CD4-positive, alpha-beta T cell treated with Interferon gamma for 1 hour (primary cell): ENCODE measurements at places on chromosomes 5 and 9.

DNA sequence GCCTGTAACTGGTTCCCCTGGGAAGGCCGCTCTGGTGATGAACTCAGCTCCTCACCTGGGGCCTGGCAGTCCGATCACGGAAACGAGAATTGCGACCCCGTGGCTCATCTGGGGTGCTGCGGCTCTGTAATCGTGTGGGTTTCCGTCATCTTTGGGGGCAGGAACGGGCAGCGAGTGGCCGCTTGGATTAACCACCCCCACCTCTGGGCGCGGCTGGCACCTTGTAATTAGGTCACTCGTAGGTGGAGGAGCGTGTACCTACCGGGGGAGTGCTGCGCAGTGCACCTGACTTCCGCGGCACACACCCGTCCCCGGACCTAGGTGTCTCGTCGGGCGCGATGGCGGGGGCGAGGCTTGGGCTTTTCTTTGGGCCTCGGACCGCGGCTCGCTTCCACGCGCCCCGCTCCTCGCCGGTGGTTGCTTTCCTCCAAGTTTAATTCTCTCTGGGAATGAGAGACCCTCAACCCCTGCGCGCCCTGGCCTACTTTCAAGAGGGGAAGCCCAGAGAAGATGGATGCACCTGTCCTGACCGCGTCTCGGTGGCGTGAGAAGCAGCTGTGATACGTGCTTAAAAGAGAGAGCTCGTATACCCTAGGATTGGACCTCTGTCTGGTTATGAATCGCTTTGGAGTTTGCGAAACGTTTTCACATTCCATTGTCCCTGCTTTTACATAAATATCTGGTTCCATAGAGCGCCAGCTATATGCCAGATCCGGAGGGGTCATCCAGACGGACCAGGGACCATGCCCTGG is 744 bp upstream of the PPP2CA start:
- no peak for DNase-seq

DNA sequence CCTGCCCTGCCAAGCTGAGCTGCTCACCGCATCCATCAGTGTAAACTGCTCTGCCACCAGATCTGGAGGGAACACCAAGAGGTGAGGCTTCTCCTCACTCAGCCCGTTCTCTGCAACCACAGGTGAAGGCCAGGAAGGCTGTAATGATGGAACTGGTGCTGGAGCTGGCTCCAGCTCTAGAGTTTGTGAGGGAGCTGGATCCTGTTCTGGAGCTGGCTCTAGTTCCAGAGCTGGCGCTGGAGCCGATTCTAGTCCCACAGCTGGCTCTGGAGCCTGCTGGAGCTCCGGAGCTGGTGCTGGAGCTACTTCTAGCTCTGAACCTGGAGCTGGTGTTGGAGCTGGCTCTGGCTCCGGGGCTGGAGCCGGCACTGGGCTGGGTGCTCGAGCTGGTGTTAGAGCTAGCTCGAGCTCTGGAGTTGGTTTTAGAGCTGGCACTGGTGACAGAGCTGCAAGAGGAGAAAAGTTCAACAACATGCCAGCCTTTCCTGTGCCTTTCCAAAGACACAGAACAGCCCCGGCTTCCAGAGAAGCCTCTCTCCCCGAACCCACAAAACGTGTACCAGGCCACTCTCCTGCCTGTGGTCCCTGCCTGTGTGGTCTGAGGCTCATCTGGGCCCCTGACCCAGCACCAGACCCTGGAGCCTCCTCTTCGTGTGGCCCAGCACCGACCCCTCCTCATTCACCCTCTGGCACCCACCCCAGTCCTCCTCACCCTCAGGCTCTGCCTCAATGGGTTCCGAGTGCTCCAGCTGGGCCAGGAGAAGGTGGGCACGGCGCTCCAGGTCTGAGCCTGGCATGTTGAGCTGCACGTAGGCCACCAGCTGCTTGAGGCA is 12.9 kb downstream of the RALGDS start:
- DNase-seq = no peak

DNA sequence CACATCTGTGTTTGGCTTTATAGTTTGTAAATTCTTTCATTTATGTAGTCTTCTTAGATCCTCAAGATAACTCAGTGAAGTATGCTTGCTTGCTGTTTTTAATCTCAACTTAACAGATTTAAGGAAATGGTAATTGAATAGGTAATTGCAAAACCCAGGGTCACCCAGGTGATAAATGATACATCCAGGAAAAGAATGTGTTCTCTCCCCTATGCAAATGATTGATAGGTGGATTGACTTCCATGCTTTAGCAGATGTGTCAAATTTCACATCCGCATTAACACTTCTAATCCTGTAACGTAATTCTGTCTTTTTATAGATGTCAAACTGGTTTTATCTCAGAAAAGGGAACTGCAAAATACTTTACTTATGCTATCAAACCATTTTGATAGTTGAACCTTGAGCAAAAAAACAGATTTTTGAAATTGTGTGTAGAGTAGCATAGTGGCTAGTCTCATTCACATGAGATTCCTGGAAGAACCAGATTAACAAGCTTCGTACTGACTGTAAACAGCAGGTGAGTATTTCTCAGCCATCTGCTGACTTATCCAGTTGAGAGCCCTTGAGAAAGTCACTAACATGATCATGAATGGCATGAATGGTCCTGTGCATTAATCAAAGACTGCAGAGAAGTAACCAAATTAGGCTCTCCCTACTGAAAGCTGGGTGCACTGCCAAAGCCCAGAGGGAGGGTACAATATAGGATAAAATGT is 86.7 kb upstream of the PAM start:
- no peak for DNase-seq

DNA sequence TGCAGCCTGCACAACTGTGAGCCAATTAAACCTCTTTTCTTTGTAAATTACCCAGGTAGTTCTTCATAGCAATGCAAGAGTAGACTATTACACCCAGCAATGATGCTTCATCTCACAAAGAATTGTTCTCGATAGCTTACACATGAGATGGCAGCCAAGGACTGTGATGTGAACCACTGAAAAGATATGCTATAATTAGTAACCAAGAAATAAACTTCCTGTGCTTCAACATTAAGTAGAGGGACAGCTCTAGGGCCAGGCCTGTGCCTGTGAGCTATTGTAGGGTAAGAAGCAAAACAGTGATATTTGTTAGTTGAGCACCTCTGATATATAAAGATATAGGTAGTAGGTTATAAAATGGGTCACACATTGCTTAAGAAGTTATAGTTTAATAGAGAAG is 41.8 kb upstream of the DPYSL3 start:
- DNase-seq = no peak

DNA sequence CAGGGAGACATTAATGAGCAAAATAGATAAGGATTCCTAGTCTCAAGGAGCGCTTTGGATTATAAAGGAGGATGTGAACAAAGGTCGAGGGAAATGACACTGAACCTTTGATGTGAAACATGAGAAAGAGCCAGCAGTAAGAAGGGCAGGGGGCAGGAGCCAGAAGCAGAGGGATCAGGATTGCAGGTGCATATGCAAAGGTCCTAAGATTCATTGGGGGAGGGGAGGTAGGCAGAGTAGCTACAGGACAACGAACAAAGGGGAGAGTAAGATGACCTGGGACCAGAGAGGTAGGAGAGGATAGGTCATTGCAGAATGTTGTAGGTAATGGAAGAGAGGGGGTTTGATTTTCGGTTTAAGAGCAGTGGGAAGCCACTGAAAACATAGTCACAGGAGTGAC is 129.2 kb upstream of the TRPM3 start:
- DNase-seq = no peak

DNA sequence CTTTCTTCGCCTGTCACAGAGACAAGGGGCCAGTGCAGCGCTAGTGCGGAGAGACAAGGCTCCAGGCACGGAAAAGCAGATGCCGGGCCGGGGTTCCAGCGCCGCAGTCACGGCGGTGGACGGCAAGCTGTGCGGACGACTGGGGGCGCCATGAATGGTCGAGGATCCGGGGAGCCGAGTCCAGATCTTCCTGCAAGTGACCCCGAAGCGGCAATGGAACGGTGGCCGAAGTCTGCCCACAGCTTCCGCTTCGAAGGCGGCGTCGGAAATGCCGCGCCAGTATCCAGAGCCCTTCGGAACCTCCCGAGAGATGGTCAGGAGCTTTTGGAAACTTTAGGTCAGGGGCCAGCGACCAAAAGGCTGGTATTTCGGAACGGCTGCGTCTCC is 601 bp upstream of the FAF2 start:
- peak; percentile 2 for DNase-seq

GRCh38 chr9:121201045-121201737 is 478 bp downstream of the RAB14 start:
- peak; percentile 32 for DNase-seq

- DNase-seq = no peak
Observed at GRCh38 chr5:74919487-74919886, 53.3 kb upstream of the FAM169A start.

DNA sequence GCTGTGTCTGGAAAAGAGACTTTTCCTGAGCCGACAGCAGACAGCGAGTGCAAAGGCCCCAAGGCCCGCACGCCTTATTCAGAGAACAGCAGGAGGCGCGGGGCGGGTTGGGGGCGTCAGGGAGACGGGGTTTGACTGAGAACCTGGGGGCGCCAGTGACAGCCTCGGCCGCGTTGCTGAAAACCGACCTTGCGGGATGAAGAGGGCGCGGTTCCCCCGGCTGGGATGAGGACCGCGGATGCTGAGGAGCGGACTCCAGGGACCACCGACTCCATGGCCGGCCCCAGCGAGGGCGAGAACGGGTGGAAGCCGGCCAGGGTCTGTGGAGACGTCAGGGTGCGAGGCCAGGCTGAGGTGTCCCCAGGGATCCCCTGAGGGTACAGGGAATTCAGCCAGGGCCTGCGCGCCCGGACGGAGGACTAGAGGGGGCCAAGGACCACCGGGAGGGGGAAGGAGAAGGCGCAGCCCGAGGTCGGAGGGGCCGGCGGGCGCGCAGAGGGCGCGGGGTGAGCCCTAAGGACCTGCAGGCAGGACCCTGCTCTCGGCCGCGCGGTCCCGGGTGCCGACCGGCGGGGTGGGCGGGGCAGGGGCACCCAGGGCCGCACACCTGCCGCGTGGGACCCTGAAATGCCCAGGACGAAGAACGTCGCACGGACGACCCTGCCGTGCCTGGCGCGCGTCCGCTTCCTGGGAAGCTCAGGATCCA is 837 bp upstream of the AHRR start:
- DNase-seq = no peak

GRCh38 chr9:3495855-3496254 is 29.9 kb downstream of the RFX3 start:
- no peak for DNase-seq

GRCh38 chr5:133523961-133524586 is 88.3 kb downstream of the FSTL4 start:
- DNase-seq = no peak

DNA sequence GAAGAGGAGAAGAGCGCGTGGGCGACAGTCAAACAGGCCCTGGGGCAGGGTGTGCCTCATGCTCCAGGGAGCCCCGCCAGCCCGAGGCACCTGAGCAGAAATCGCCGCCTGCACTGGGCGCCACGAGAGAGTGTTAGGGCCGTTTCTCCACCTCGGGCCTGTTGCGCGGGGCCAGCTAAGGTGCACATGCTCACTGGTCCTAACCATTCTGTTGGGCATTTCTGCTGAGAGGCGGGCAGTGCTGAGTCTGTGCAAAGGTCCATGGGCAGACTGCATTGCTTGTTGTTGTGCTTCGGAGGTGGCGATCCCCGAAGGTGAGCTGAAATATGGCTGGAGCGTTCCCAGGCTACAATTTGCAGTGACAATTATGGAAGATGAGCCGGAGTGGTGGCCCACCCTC is 367.8 kb upstream of the SPATA31A5 start:
- DNase-seq = no peak

- no peak for DNase-seq
Observed at GRCh38 chr5:67257500-67257899, 60.9 kb upstream of the CD180 start.

DNA sequence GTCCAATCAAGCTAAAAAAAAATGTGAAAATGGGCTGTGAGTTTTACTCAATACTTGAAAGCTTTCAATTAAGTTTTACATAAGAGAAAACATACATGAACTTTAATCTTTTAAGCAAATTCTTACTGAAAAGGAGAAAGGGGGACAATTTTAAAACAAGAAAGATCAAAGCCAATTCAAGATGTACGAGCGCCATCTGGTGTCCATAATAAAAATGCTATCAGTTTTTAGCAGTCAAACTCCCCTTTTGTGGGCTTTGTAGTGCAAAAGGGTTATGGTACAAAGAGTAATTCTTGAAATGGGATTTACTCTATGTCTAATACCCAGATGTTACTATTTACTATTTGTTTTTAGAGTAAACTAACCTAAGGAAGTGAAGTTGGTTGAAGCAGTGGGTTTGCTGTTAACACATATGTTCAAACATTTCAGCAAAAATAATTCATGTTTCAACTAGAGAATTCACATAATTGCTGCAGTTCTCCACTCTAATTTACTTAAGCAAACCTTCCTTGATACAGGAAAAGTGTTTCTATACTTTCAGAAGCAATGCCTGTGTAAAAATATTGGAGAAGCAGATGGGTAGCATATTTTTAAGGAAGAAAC is 228.2 kb upstream of the TYRP1 start:
- no peak for DNase-seq

- DNase-seq = no peak
Observed at GRCh38 chr5:136518174-136518573, 152.8 kb upstream of the TRPC7 start.

DNA sequence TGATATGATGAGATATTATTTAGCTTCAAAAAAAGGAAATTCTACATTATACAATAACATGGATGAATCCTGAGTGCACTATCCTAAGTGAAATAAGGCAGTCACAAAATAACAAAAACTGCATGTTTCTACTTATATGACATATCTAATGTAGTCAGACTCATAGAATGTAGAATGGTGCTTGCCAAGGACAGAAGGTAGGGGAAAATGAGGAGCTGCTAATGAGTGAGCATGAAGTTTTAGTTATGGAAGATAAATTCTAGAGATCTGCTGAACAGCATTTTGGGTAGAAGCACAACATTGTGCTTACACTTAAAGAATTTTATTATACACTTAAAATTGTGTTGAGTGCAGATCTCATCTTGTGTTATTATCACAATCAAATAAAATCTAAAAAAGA is 812.4 kb downstream of the KCTD16 start:
- DNase-seq = no peak

DNA sequence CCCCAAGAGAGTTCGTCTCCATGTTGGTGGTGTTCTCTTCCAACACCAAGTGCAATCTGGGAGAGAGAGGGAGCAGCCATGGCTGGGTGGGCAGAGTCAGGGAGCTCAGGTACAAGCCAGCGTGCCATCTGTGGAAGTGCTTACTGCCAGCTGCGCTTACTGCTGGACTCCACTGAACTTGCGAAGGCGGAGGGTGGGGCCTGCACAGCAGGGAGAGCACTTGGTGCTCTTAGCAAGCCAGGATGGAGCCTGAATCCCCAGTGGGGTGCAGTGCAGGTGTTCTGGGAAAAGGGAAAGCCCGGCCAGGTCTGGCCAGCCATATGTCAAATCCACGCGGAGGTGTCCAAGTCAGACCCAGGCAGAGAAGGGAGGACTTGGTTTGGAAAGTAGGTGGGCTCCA is 142.0 kb downstream of the FANCC start:
- no peak for DNase-seq

- DNase-seq = no peak
Observed at GRCh38 chr5:107012371-107012770, 658.4 kb downstream of the EFNA5 start.

DNA sequence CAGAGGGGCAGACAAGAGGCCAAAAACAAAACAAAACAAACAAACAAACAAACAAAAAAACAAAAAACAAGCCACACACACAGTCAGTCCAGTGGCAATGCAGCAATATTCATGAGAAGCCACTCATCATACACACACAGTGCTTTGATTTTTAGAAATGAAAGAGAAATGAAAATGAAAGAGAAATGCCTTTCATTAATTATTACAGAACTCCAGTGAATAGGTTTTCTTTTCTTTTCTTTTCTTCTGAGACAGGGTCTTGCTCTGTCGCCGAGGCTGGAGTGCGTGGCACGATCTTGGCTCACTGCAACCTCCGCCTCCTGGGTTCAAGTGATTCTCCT is 36.9 kb downstream of the SPRY4 start:
- no peak for DNase-seq

GRCh38 chr9:93224591-93224990 is 40.7 kb downstream of the WNK2 start:
- no peak for DNase-seq
